Activated CD4-positive, alpha-beta T cell treated with anti-CD3 and anti-CD28 coated beads, Interleukin-2, amount 50 U/mL, for 48 hours (primary cell): ENCODE measurements at places on chromosomes 11 and 22.

DNA sequence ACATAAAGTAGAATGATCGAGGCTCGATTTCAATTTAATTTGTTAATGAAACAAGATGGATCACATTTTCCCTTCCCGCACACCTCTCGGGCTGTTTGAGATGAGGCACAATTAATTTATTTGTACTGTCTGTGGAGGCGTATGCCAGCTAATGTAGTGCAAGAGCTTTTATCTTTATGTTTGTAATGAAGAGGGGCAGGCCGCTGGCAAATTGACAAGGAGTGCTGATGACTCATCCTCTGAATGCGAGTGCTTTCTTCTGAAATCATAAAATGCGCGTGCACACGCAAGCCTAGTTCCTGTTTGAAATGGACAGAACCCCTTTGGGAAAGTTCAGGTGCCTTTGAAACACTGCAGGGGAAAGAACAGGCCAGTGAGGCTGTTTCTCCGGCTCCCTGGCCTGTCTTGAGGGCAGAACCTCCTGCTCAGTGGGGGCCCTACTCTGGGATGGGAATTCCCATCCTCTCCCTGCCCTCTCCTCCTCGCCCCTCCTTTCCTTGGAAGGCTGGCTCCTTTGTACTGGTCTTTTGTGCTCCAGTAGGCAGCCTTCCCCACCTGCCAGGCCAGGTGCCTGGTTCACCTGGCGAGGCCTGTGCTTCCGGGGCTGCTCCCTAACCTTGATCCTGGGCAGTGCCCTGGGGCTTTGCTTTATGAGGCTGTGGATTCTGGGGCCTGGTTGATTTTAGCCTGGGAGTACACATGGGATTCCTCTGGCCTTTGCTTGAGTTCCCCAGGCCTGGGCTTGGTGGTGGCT, 50.3 kb downstream of the TEAD1 start:
- no peak for DNase-seq

DNA sequence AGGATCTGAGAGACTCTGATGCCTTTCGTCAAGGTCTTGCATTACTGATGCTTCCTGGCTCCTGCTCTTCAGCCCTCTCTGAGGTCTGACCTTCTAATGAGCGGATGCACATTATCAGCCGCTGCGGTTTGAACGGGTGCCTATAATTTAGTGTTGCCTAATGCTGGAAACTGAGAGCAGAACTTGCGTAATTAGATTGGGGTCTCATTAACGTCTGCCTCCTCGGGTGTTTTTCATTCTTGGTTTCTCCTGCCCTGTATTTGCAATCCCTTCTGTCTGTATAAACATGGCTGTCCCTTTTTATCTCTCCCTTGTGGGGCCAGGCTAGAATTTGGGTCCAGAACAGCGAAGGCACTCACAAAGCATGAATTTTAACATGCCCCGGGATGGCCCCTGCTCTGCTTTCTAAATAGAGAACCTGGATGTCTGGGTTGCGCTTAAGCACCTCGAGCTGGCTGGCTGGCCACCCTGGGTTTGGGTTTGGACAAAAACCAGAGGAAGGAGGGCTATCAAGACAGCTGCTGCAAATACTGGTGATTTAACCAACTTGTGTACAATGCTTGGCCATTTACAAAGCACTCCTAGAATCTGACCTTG, 118.6 kb downstream of the TIMP3 start:
- DNase-seq, result no peak

- DNase-seq, result no peak
Observed at GRCh38 chr11:488579-488978, 18.5 kb downstream of the RNH1 start.

DNA sequence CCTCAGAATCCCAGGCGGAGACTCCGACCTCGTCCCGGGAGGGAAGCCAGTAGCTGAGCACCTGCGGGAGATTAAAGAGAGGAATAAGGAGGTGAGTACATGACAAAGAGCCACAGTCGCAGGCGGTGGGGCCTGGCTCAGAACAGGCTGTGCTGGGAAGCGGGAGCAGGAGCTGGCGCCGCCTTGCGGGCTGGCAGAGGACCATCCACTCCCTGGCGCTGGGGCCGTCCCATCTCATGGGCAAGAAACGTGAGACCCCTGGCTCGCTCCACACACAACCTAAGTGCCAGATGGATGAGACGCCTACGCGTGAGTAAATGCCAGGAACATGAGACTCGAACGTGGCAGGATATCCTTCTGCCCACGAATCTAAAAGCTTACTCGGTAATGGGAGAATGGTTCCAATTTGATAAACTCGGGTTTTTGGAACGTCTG, 6.3 kb downstream of the CEND1 start:
- peak; percentile 37 for DNase-seq

DNA sequence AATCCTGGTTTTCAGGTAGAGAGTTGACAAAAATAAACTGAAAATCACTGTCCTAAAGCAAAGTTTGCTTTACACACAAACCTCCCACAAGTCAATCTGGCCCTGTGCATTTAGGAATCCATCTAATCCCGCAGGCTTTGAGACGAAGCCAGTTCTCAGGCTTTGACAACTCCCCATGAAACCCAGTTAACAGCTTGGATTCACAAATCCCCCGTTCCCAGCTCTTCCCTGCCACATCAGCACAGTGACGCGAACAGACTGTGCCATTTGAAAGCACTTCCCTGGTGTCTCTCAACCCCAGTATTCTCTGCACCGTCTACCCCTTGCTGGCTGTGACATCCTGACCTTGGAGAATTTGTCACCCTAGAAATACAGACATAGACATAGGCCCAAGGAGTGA, 117.8 kb downstream of the OPCML start:
- DNase-seq, result no peak

- no peak for DNase-seq
Observed at GRCh38 chr11:121904148-121904547, 211.9 kb downstream of the BLID start.
